ENCODE measurements at places on chromosomes 4 and X.

DNA sequence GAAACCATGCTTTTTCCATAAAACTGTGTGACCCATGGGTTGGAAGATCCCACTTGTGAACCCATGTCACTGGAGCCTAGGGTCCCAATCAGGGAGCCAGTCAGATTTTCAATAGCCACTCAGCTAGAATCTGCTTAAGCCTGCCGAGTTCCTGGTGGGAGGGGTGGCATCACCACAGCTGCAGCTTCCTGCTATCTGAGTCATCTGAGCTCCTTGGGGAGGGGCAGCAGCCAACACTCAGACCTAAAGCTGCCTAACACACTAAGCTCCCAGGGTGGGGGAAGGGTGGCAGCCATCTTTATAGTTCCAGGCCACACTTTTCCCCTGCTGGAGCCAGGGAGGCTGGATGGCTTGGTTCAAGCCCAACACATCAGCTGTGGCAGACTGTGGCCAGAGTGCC is 350.1 kb downstream of the C4orf33 start:
- no peak for DNase-seq

DNA sequence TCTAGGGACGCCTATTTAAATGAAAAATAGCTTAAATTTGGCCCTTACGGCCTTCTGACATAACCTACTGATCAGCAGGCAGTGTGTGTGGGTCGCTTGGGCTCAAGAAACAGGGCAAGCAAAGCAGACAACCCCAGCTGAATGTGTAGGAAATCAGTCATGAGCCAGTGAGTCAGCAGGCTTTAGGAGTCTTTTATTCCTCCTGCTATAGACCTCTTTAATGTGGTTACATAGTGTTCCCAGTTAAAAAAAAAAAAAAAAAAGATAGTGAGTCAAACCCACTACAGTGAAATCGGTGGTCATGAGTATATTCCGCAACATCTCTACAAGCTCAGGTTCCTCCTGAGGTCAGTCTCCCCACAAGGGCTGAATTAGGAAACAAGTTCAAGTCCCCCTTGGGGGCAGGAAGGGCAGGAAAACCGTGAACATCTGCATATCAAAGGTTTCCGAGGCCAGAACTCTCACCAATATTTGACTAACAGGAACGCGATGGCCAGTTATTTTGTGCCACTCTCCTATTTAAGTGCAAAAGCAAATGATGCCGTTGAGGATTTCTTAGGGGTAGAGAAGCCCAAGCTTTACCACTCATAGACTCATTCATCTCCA is 32.7 kb downstream of the ACSL1 start:
- DNase-seq, result no peak

GRCh38 chr4:20276848-20277247 is 25.1 kb downstream of the SLIT2 start:
- no peak for DNase-seq

- DNase-seq, result no peak
Measured at GRCh38 chr4:17492058-17492741, 19.7 kb downstream of the QDPR start.

DNA sequence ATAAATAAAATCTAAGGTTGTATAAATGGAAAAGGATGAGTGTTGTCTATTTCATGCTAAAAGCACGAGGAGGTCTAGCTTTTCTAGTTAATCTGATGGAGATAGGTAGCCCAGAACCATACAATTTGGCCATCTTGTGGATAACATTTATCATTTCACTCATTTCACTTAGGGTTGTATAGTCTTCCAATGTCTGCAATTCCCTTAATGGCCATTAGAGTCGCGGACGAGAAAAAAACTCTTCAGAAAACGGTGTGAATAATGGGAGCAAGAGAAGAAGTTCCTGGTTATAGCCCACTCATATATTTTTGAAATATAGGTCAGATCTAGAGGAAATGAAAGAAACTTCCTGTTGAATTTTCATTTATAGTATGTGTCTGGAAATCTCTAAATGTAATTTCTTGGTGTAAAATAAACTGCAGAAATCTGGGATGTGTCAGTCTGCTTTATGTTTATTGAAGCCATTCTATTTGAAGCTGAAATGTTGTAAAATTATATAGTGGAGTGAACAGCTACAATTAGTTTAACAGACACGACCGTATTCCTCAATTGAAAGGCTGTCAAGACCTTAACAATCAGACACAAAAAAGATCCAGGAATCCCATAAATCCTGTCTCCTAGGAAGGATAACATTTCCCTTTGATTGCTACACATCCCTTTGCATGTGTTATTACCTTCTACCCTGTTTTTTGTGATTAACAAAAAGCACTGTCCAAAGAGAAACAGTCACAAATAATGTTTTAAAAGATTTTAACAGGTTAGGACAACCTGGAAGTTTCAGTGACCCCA is 47.7 kb upstream of the MGST2 start:
- DNase-seq, result peak; percentile 41

DNA sequence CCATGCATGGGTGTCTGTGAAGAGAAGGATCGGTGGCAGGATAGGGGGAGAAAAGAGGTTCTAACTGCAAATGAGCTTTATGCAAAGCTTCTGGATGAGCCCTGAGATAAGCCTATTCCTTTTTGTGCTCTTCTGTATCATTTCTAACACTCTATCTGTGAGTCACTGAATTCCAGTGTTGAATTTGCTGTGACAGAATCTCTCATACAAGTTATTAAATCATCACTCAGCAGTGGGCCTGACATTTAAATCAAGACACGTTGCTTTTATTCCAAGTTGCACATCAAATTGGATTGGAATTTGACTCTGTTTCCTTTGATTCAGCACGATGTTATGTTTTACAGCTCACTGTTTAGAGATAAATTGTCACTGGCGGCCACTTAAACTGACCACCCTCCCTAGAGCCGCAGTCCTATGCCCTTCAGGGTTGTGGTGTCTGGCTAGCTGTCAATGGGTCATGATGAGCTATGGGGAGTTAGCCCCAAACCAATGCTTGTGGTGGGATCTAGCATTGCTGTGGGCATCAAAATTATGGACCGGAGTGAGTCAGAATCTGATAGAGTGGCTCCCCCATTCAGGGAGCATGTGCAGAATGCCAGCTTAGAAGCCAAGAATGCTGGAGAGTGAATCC is 42.7 kb downstream of the LHFPL1 start:
- DNase-seq, result no peak

DNA sequence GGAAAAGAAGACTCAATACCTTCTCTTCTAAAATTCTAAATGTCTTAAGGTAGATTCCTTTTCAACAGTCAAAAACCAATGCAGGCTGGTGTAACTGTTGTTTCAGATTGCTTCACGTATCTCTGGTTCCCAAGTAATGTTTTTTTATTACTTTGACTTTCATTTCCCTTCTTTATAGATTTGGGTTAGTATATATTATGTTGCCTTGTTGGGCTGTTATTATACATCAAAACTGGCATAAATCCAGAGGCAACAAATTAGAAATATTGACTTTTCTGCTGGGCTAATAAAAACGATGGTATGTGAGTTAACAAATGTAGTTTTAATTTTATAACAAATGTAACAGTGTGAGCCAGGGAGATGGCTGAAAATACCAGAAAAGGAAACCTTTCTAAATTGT is 444.7 kb upstream of the TENM3 start:
- no peak for DNase-seq

GRCh38 chr4:79306795-79307194 is 19.1 kb downstream of the NAA11 start:
- no peak for DNase-seq

DNA sequence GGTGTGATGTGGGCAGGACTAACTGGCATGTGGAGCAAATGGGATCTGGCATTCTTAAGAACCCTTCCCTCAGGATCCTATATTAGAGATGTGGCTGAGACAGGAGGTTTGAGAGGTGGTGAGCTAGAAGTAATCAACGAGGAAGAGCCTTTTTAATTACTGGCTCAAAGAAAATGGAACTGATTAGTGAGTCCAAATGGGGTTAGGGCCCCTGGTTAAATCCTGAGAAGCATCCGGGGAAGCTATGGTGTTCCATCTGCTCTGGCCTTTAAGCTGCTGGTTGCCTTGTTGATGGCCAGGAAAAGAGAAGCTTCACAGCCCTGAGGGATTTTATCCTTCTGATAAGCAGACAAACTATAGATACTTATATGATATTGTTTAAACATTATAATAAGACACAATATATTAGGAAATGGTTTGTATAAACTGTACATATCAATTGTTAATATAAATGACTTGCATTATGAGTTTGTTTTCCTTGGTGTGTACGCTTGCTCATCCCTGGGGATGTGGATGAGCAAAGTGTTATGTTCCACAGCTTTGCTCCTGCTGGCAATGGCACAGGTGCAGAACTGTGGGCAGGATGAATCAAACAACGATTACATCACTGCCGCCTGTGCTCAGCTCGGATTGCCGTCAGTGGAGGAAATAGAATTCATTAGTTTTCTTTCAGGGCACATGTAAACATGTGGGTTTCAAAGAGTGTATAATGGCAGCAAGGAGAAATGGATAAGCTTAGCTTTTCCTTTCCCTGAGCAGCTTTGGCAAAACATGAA is 328.6 kb upstream of the ARX start:
- no peak for DNase-seq

DNA sequence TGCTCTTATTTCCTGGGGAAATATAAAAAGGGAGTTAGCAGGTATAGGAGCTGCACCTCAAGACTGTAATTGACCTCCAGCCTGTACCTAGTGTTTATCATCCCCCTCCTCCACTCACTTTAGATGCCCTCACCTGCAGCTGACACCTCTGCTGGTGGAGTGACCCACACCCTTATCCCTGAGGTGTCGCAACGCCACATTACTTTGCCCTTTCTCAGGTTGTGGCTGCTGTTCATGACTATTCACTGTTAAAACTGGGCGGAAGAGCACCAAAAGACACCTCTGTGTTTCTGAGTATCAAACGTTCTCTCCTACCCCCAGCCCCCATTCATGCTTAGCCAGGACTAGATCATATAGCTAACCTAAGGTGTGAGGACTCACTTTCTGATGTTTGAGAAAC is 101.5 kb upstream of the ADAMTS3 start:
- no peak for DNase-seq

DNA sequence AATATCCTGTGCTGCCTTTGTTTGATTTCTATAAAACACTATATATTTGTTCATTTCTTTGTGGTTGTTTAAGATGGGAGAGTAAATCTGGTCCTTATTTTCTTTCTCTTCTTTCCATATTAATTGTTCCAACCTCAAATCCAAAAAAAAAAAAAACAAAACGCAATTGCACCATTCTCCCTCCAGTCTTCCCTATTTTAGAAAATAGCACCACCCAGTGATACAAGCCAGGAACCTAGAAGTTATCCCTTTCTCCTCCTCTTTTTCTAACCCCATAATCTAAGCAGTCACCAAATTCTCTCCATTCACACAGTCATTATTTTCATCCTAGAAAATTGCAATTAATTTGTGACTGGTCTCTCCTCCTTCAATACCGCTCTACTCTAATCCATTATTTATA is 107.8 kb downstream of the GABRA3 start:
- DNase-seq, result no peak

GRCh38 chrX:38986586-38986985 is 185.3 kb downstream of the MID1IP1 start:
- no peak for DNase-seq

DNA sequence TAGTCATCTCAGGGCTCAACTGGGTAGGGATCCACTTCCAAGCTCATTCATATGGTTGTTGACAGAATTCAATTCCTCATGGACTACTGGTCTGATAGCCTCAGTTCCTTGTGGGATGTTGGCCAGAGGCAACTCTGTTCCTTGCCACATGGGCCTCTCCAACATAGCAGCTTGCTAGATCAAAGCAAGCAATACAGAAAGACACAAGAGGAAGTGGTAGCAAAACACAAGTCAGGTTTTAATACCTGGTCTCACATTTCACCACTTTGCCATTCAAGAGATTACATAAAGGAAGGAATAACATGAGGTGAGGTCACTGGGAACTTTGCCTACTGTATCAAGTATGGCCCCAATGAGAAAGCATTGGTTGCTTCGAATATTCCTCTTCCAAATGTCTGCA is 79.2 kb downstream of the PRSS12 start:
- DNase-seq, result no peak
